ENCODE measurements at places on chromosomes 2 and 18. TPM values are rescaled to one million over a fixed set of nuclear protein-coding genes. Genes with fewer than 3 reads are reported as not detected.

The AQP12B gene
- total RNA-seq: not detected

The KCNK3 gene
- total RNA-seq: 0.29 TPM

The ZCCHC2 gene
- total RNA-seq: 15.8 TPM

The GPATCH11 gene
- 6.5 TPM for total RNA-seq

The GPR75 gene
- total RNA-seq: not detected

The RAB17 gene
- 4.6 TPM for total RNA-seq

The FBXO15 gene
- not detected for total RNA-seq

The GALR1 gene
- total RNA-seq: not detected

The SALL3 gene
- not detected for total RNA-seq

The SCN7A gene
- total RNA-seq: 46.1 TPM

DNA sequence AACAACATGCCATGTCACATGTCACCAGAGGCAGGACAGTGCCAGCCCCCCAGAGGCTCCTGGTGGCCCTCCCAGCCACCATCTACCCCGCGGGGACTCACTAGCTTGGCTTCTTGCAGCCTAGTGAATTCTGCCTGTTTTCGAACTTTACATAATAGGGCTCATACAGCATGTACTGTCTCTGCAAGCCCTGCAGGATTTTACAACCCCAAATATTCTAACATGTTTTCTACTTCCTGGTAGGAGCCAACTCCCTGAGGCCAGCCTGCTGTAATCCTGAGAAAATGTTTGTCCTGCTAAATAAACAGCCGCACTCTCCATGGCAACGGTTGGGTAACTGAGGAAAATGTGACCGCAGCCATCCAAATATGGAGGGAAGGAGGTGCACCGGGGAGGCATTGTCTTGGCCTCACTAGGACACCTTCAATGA lies 2.7 kb downstream of the PER2 start:
- no peaks in the 10 kb centered on the region for H3K36me3 ChIP-seq
- H3K4me3 ChIP-seq: no peak overlapping the region
- no peaks in the 10 kb centered on the region for H3K27me3 ChIP-seq
- peaks cover 13% of the 10 kb centered on the region for H3K4me1 ChIP-seq
- DNase-seq: peak; percentile 86

- no peaks in the 10 kb centered on the region for H3K27me3 ChIP-seq
- DNase-seq: no peak
- H3K4me3 ChIP-seq: no peak overlapping the region
- no peaks in the 10 kb centered on the region for H3K4me1 ChIP-seq
- no peaks in the 10 kb centered on the region for H3K36me3 ChIP-seq
Observed at GRCh38 chr2:203672856-203673255, 33.6 kb upstream of the CD28 start.

DNA sequence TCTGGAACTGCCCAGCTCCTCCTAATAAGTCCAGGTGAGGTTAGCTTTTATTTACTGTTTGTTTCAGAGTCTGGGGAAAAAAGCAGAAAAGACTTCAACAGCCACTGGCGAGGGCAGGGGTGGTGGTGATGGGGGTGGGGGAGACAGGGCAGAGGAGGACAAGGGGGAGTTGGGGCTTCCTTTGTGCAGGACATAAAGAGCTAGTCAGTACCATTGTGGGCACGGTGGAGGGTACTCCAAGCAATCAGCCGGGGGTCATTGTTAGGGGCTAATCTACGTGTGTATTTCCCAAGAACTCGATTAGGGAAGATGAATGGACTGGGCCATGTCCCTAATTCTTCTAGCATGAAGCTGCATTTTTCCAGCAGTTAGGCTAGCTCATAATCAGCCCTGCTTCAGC lies 2.8 kb upstream of the RAX start:
- H3K36me3 ChIP-seq: no peaks in the 10 kb centered on the region
- peaks cover 12% of the 10 kb centered on the region for H3K4me1 ChIP-seq
- no peak overlapping the region for H3K4me3 ChIP-seq
- H3K27me3 ChIP-seq: peaks cover 16% of the 10 kb centered on the region

GRCh38 chr18:2547477-2548087 lies 23.7 kb downstream of the METTL4 start:
- H3K36me3 ChIP-seq: no peaks in the 10 kb centered on the region
- no peaks in the 10 kb centered on the region for H3K4me1 ChIP-seq
- H3K4me3 ChIP-seq: no peak overlapping the region
- H3K27ac ChIP-seq: no peak overlapping the region
- DNase-seq: no peak

- H3K4me3 ChIP-seq: no peak overlapping the region
- no peaks in the 10 kb centered on the region for H3K36me3 ChIP-seq
- H3K4me1 ChIP-seq: no peaks in the 10 kb centered on the region
- no peak for DNase-seq
- no peak overlapping the region for H3K27ac ChIP-seq
- H3K27me3 ChIP-seq: no peaks in the 10 kb centered on the region
Observed at GRCh38 chr2:168424971-168425370, 31.1 kb upstream of the CERS6 start.

DNA sequence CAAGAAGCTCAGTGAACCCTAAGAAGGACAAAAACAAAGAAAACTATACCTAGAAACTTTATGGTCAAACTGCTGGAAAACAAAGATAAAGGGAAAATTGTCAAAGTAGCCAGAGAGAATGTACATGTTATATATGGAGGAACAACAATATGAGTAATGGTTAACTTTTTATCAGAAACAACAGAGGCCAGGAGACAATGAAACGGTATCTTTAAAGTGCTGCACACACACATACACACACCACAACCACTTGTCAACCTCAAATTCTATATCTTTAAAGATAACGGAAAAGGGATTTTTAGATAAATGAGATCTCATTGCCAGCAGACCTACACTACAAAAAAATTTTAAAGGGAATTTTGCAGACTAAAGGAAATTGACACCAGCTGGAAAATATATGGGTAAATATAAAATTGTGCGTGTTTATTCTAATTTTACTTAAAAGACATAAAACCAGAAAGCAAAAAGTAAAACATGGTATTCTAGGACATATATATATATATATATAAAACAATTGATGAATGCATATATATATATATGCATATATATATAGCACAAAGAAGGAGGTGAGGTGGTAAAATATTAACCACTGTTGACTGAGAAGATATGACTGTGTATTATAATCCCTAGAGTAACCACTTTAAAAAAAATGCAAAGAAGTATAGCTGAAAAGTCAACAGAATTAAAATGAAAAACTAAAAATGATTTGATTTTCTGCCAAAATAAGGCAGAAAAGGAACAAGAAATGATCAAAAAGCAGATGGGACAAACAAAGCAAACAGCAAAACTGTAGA lies 172.0 kb downstream of the SRBD1 start:
- peak overlapping the region; percentile 19 for H3K27ac ChIP-seq
- H3K36me3 ChIP-seq: no peaks in the 10 kb centered on the region
- H3K4me3 ChIP-seq: no peak overlapping the region
- no peak for DNase-seq

- no peaks in the 10 kb centered on the region for H3K4me1 ChIP-seq
- DNase-seq: no peak
- no peak overlapping the region for H3K4me3 ChIP-seq
- H3K27ac ChIP-seq: no peak overlapping the region
Observed at GRCh38 chr2:99348173-99348572, 11.0 kb downstream of the EIF5B start.

DNA sequence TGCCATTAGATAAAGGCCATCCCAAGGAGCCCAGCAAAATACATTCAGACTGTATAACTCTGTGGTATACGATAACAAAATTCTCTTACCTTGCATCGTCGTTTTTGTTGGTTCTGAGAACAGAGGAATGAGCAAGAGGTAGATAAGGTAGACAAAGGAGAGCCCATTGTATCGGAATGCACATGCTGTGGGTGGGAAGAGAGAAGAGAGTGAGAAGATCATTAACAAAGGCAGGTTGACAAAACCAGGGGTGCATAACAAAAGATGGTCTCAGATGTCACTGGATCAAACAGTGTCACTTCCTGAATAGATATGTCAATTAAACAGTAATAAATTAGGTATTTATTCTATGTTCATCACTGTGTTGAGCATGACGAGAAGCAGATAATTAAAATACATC lies 83.3 kb downstream of the PIEZO2 start:
- DNase-seq: no peak
- H3K4me3 ChIP-seq: no peak overlapping the region
- H3K4me1 ChIP-seq: no peaks in the 10 kb centered on the region
- no peaks in the 10 kb centered on the region for H3K27me3 ChIP-seq
- H3K27ac ChIP-seq: no peak overlapping the region

DNA sequence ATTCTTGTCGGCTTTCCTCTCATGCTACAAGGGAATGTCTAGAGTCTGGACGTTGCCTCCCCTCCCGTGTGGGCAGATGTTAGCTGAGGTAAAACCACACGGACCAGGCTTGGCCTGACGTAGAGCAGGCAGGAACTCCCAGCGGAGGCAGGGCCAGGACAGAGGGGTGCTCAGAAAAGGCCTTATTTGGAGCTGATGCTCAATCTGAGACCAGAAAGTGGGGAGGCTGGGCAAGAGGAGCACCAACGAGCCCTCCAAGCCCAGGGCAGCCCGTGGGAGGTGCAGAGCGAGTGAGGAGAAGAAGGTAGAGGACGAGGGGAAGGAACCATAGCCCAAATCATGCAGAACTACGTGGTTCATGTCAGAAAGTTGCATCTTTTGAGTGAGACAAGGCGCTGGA lies 9.0 kb downstream of the TEX51 start:
- H3K4me1 ChIP-seq: no peaks in the 10 kb centered on the region
- H3K27me3 ChIP-seq: no peaks in the 10 kb centered on the region
- no peaks in the 10 kb centered on the region for H3K36me3 ChIP-seq

- H3K4me1 ChIP-seq: no peaks in the 10 kb centered on the region
- H3K27me3 ChIP-seq: no peaks in the 10 kb centered on the region
- no peak for DNase-seq
- no peak overlapping the region for H3K27ac ChIP-seq
- no peaks in the 10 kb centered on the region for H3K36me3 ChIP-seq
Observed at GRCh38 chr2:127229555-127229954, 9.5 kb upstream of the CYP27C1 start.

- H3K27me3 ChIP-seq: no peaks in the 10 kb centered on the region
- H3K36me3 ChIP-seq: no peaks in the 10 kb centered on the region
- H3K4me1 ChIP-seq: no peaks in the 10 kb centered on the region
- H3K27ac ChIP-seq: no peak overlapping the region
- no peak overlapping the region for H3K4me3 ChIP-seq
Observed at GRCh38 chr2:189328848-189329245, 112.4 kb upstream of the WDR75 start.

DNA sequence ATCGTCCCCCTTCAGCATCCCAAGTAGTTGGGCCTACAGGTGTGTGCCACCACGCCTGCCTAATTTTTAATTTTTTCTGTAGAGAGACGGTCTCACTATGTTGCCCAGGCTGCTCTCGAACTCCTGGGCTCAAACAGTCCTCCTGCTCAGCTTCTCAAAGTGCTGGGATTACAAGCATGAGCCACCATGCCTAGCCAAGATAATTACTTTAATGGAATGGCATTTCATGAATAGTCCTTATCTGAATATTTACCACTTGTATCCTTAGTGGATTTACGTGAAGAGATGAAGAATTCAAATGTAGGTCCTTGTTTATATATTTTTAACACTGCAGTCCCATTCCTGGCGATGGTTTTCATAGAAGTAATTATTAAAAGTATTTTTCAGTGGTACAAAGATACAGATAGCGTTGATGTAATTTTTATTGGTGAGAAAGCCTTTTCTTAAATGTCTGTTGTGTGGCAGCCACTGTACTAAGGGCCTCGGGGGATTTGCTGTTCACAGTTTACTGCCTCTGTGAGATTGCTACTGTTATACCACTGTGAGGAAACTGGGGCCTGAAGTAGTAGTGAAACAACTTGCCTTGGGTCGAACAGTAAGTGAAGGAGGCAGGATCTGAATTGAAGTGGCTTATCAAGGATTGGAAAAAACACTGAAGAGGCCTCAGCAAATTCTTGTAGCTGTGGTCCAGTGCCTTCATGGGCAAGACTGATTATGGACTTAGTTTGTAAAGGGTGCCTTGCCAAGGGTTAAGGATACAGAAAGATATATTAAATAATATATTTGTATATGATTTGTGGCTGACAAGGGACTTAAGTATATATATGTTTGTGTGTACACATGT lies 151.2 kb downstream of the PRPF40A start:
- no peaks in the 10 kb centered on the region for H3K27me3 ChIP-seq
- H3K4me3 ChIP-seq: no peak overlapping the region
- no peaks in the 10 kb centered on the region for H3K36me3 ChIP-seq

- H3K27me3 ChIP-seq: no peaks in the 10 kb centered on the region
- H3K27ac ChIP-seq: peak overlapping the region; percentile 30
- no peak overlapping the region for H3K4me3 ChIP-seq
- no peaks in the 10 kb centered on the region for H3K4me1 ChIP-seq
- H3K36me3 ChIP-seq: no peaks in the 10 kb centered on the region
Observed at GRCh38 chr2:172927641-172928357, 147.8 kb upstream of the MAP3K20 start.

DNA sequence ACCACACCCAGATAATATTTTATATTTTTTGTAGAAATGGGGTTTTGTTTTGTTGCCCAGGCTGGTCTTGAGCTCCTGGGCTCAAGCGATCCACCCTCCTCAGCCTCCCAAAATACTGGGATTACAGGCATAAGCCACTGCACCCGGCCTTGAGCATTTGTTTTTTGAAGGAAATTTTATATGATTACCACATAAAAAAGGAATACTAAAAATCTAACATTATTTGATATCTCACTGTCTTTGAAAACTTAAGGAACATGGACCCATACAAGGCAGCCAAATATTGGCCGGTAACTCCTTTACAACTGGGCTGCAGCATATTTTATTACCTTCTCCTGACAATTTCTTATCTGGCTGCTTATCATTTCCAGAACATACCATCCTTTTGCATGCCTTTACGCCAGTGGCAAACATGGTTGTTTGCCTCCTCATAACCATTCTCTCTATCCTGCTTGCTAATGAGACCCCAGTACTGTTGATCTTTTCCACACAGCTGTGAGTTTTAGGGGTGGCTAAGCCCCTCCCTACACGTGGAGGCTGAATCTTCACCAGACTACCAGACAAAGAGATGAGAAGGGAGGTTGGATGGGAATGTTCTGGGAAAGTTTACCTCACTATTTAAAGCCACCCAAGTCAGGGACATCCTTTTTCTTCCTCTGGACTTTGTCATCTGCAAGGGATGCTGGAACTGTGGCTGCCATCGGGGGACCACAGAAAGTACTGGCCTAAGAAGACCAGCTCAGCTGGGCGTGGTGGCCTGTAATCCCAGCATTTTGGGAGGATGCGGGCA lies 157.5 kb downstream of the TGIF1 start:
- H3K27me3 ChIP-seq: no peaks in the 10 kb centered on the region
- H3K4me1 ChIP-seq: peaks cover 11% of the 10 kb centered on the region
- peak overlapping the region; percentile 97 for H3K27ac ChIP-seq
- no peak for DNase-seq
- no peak overlapping the region for H3K4me3 ChIP-seq

DNA sequence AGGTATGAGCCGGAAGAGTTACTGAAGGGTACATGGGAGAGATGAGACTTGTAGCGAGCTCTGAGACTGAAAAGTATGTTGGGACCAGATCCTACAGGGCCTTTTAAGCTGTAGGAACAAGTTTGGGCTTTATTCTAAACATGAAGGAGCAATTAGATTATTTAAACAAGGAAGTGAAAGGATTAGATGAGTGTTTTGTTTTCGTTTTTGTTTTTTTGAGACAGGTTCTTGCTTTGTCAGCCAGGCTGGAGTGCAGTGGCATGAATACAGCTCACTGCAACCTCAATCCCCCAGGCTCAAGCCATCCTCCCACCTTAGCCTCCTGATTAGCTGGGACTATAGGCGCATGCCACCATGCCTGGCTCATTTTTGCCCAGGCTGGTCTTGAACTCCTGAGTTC lies 110.7 kb downstream of the C1D start:
- H3K36me3 ChIP-seq: no peaks in the 10 kb centered on the region
- H3K4me3 ChIP-seq: no peak overlapping the region
- no peak for DNase-seq
- H3K4me1 ChIP-seq: no peaks in the 10 kb centered on the region

GRCh38 chr2:222756951-222757650 lies 85.6 kb downstream of the MOGAT1 start:
- DNase-seq: no peak
- H3K36me3 ChIP-seq: no peaks in the 10 kb centered on the region
- H3K4me1 ChIP-seq: no peaks in the 10 kb centered on the region
- H3K27ac ChIP-seq: no peak overlapping the region
- no peaks in the 10 kb centered on the region for H3K27me3 ChIP-seq

All from uterus (tissue), 4 donors.